Activated naive CD8-positive, alpha-beta T cell treated with anti-CD3 and anti-CD28 coated beads for 36 hours (primary cell): ENCODE measurements at places on chromosomes 11 and 22.

DNA sequence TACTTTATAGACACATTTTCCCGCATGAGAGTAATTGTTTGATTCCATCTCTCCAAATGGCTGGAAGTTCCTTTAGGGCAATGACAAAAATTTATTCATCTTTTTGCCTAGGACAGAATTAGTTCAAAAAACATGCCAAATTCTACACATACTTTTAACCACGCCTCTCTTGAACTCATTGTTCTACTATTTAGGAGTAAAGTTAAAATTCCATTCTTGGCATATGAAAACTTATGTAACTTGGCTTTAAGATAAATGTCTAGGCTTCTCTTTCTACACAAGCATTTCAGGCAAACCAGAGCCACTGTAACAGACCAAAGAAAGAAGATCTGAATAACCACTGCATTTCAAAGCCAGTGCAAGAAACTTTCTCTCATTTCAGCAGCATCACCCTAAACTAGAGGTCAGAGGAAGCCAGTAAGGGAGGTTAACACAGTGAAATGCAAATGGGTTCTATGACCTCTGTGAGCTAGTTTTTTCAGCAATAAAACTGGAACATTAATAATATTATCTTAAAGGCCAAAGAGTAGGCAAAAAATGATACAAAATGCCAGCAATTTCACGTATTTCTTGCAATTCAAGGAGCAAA lies 73.0 kb downstream of the RSF1 start:
- no peak for DNase-seq

DNA sequence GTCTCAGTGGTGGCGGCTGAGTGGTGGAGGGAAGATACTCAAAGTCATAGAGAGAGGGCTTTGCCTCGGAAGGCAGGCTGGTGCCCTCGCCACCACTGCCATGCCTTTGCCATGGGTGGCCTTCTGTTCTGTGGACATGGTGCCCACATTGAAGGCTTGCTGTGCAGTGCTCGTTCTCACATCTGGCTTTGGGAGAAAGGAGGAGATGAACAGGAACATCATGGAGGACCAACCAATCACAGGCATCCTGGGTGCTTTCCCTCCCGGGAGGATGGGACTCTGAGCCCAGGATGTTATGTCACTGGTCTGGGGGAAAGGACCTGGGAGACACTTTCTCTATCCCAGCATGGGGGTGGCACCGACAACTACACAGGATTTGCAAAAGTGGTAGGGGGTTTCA lies 82.3 kb upstream of the NARS2 start:
- DNase-seq: no peak

- no peak for DNase-seq
These were observed 1.1 kb upstream of the ZNF215 start for GRCh38 chr11:6925007-6925577.

DNA sequence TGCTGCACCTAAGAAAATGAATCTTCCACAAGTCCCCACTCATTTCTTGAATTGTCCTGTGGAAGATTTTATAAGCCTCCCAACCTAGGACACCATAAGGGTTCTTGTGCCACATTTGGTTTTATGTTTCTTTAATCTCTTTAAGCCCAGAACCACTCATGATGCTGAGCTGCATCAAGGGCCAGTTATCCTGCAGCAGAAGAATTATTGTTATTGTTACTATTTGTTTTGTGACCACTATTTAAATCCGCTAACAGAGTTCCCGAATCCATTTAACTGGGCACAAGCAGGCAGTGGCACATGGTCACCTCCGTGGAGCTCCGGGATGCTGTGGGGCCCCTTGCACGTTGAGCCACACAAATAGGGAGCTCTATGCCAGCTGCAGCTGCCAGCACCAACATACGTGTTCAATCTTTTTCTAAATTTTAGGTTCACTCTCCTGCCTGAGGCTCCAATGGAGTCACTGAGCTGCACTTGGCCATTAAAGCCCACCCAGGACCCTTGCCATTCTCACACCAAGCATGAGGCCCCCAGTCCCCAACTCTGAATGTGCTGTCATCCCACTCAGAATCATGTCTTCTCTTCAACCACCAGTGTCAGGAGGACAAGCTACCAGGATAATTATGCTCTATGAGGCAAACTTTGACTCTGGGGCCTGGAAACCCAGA lies 60.6 kb downstream of the DGCR2 start:
- no peak for DNase-seq

DNA sequence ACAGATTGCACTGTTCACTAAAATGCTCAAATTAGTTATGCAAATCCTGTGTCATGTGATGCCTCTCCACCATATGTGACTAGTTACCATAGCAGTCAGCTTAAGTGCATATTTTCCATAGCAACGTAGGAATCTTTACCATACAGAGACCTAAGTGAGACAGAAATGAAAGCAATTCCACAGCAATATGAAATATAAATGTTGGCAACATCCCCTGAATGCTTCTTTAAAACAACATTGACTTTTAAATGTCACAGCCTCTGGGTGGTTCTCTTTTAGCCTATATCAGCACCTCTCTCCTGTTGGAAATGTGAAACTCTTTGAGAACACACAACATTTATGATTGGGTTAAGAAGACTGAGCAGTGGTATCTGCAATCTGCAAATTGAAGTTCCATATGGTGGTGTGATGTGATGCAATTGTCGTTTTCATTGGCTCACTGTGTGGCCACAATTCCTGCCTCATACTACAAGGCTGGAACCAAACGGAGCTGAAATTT lies 814.6 kb downstream of the DLG2 start:
- DNase-seq: no peak

DNA sequence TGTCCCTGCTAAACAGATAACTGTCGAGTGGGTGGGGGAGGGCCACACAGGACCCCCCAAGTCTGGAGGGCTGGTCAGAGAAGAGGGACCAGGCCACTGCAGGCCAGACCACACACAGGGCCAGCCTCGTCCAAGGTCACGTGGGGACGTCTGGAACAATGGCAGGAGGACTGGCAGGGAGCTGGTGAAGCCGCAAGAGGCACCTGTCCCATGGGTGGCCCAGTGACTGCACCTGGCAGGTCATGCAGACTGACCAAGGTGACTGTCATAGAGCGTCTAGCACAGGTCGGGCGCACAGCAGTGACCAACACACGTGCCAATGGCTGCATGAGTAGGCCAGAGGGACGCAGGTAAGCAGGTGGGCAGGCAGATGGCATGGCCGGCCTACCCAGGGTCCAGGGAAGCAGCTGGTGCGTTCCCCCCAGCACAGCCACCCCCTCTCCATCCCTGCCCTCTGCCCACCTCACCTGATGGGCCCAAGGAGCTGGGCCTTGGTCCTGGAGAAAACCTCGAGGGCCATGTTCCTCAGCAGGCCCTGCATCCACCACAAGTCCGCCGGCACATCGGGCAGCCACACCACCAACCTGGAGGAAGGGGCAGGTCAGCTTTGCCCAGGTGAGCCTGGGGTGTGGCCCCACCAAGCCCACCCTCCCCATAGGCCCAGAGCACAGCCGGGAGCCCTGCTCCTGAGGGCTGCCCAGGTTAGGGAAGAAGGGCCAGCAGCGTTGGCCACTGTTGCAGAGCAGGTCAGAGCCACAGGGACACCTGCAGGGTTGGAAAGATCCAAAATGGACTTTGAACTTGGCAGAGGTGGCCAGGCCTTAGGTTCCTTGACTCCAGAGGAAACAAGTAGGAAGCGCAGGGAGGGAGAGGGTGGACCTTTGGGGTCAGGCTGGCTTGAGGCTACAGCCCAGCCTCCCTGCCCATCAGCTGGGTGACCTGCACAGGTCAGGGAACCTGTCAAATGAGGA lies 10.4 kb downstream of the PNPLA5 start:
- no peak for DNase-seq

GRCh38 chr11:128585498-128586238 lies 1.7 kb downstream of the ETS1 start:
- DNase-seq: no peak

DNA sequence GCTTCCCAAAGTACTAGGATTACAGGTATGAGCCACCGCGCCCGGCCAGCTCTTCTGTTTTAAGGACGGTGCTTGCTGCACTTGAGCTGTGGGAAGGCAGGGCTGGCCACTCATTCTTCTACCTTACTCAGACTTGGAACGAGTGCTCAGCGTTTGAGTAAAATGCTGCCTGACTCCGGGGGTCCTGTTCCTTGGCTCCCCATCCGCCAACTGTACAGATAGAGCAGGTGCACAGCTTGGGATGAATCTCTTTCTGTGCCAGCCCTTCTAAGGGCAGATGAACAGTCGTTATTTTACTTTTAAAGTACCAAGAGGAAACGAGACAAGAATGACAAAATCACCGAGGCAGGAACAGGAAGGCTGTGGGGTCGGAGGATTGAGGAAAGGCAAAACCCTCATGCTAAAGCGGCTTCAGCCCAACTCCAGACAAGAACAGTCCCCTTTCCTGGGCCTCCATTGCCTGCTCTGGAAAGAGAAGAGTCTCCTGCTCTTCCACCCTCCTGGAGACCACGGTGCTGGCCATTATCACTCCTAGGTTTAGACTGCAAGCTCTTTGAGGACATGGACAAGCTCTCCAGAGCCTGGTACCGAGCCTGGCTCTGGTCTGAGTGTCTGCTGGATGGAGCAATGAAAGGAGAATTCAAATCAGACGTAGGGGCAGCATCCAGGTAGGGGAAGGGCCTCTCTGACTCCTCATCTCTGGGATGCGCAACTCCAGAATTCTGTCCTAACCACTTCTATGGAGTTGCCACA lies 1.1 kb upstream of the SUN2 start:
- no peak for DNase-seq

DNA sequence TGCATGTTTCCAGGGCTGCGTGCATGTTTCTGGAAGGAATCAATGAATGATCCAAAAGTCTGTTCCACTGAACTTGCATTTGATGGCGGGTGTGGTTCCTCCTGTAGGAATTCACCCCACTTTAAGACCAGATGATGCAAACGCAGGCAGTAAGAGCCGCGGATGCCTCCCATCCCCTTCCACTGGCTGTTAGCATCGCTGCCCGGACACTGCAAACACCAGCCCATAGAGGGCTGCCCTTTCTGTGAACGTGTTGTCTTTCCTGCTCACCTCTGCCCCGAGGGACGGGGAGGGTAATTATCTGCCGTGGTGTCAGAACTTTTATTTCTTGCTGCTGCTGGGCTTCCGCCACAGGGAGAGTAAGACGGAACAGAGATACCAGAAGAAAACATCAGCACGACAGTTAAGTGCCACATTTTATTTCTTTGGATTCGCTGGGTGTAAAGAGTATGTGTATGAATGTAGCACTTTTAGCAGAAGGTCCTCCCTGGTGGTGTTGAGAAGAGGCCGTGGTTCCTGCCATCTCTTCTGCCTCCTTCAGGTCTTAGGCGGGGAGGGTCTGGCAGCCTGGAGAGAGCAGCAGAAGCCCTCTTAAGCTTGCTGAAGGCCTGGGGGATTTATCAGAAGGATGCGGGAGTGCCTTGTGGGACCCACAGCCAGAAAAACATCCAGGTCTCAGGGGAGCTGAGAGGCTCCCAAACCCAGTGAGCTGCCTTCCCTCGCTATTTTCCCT lies 53.2 kb upstream of the NECTIN1 start:
- DNase-seq: no peak

DNA sequence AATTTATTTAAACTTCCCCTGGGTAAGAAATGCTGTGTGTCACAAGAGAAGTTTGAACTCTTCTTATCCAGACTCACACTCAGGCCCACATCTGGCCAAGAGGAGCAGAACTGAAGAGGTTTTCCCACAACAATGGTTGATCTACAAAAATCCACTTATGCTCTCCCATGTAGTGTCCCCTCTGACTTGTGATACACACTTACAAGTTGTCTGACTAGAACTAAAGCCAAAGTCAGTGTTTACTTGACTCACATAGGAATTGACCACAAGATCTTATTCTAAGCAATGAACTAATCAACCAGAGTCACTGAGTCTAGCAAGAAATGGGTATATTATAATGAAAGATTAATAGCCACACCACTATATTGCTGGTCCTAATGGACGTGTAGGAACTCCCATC lies 133.0 kb downstream of the ATG16L2 start:
- no peak for DNase-seq

DNA sequence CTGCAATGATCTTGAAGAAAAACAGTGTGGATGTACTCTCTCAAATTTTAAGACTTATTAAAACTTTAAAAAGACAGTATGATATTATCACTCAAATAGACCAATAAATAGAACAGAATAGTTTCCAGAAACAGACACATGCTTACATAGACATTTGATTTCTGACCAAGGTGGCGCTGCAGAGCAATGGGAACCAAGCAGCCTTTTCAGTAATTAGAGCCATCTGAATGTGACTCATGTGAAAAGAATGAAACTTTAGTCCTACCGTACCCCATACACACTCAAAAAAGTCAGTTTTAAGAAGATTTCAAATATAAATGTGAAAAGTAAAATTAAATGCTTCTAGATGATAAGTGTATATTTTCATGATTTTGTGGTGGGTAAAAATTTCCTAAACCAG lies 74.2 kb upstream of the MS4A8 start:
- DNase-seq: no peak

DNA sequence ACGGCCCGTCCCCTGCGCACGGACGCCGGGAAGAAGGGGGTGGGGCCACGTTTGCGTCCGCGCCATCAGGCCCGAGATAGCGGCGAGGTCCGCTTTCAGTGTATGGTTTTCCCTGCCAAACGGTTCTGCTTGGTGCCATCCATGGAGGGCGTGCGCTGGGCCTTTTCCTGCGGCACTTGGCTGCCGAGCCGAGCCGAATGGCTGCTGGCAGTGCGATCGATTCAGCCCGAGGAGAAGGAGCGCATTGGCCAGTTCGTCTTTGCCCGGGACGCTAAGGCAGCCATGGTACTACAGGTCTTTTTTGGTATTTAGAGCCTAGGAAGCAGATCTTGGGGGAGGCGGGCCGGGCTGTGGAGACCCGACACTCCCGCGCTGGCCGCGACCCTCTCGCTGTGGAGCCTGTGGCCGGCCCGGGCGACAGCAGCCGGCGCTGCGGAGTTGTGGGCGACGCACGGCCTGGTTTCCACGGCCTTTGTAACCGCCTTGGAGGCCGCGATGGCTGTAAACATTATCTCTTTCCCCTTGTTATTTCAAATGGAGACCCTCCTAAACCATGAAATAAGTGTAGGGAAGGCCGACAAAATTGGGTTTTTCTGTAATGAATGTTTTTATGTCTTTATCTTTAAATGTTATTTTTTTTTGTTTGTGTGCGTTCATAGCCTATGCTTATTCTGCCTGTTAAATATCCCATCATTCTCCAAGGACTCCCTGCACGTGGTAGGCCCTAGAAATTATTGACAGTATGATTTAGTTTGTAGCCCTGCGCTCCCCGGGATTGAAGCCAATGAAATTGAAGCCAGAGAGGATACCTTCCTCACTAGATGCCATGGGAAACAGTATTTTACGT lies at the start of gene AASDHPPT:
TSS of gene AASDHPPT (plus strand) at position 54 of the 847 bp plus-strand sequence. CDS start at position 103, 49 bp downstream.
- DNase-seq: no peak

DNA sequence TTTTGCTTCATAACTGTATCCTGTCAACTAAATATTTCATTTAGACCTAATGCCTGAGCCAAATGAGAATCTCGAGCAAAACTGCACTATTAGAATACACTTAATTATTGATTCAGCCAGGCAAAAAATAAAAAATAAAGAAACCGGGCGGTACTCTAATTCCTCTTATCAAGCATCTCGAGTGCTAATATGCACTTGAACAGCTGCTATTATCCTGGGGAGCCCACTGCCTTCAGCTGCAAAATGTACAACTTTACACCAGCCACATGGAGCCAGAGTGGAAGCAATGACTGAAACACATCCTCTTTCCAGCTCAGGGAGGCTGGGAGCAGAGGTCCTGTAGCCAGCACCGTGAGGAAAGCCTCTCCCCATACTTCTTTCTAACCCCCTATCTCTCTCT lies 390.0 kb upstream of the CADM1 start:
- no peak for DNase-seq

- no peak for DNase-seq
These were observed 692 bp upstream of the MOB2 start for GRCh38 chr11:1487091-1487850.

- DNase-seq: no peak
These were observed 28.9 kb downstream of the CUL5 start for GRCh38 chr11:108037636-108038035.
